ENCODE measurements at places on chromosomes 4 and X.

DNA sequence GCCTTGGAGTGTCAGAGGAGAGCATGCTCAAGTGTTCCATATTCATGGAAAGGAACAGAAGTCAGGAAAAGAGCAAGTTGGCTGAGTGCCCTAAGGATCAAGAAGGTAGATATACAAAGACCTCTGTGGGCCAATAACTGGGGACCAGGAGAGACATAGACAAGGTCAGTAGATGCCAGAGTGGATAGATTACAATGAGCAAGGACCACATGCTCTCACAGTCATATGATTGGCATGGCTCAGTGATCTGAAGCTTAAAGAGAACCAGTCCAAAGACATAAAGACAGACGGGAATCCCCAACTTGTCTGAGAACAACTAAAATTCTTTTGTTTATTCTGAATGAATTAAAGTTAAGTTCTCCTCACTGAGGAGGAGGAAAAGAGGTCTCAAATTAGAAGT is 289.7 kb downstream of the HS3ST1 start:
- no peak for DNase-seq

- no peak for DNase-seq
Observed at GRCh38 chr4:83388313-83388676, 53.6 kb upstream of the HPSE start.

- no peak for DNase-seq
Observed at GRCh38 chr4:184906480-184907097, 80.8 kb upstream of the ACSL1 start.

DNA sequence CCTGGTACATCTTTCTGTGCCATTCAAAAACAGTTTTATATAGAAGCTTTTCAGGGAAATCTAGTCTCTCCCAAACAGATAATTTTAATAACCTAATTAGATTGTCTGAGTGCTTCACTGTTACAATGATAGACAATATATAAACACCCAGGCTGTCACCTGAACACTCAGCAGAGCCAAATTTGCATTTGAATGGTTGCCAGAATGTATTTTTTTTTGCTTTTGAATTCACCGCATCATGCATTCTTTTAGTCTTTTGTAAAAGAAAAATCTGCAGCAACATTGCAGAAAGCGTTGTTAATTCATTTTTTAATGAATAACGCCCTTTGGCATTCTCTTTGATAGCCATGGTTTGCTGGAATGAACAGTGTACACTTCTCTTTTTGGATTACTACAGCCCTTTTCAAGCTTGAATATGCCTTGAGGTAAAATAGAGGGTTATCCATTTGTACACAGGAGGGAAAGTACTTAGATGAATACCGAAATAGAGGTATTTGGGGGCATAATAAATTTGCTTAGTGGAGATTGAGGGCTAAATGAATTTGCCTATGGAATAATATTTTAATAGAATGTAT is 175.0 kb upstream of the EPHA5 start:
- no peak for DNase-seq

GRCh38 chr4:123299212-123299691 is 97.3 kb upstream of the SPRY1 start:
- no peak for DNase-seq

DNA sequence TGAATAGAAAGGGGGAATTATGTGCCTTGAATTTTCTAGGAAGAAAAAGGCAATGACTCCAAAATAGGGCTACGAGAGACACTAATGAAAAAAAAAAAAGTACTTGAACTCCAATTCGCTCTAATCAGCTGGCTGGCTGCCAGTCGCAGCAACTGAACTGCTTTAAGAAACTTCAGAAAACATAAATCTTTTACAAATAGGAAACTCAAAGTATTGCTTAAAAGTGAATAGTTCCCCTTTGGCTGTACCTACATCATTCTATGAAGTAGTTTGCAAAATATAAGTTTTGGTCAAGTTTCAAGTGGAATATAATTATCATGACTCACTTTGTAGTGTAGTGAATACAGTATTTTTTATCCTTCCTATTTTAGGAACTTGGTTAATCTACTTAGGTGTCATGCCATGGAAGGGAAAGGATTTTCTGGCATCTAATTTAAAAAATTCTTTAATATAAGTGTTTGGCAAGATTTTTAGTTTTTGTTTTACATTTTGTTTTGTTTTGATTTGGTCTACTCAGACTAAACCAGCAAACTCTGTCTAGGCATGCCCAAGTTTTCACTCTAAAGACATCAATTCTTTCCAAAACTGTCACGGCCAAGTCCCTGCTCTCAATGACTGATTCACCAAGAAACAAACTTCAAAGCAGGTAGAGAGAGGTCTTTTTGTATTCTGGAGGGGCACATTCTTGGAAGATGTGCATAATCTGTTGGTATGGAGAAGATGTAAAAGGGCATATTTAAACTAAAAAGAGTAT is 382.4 kb upstream of the GALNT7 start:
- no peak for DNase-seq

DNA sequence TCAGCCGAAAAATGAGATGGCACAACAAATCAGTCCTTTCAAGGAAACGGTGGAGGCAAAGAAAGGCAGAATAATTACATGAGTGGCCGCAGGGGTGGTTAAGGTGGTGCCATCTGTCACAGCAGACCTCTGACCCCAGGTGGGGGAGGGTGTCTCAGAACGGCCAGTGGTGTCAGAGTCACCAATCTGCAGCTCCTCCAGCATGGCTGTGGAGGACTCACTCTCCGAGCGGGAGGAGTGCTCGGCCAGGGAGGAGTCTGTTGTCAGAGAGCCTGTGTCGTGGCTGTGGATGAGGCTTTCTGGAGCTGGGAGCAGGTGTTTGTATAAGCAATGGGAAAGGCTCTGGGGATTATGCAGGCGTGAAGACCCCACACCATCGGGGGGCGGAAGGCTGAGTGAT is 130.3 kb upstream of the PDLIM3 start:
- DNase-seq: no peak

DNA sequence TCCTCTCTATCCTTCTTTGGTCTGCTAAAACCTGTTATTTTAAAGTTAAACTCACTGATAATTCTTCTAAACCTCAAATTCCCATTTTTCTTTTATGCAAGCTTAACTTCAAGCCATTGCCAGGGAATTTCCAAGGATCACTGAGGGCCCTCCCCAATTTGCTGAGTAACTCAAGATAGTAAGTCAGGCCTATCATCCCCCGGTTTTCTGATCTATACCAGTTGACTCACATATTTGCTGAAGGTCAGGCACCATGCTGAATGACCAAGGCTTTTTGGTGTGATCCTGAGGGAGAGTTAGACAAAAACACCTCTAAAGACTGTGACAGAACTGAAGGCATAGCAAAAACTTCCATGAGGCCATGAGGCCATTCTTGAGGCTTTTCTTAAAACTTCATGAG is 1301.9 kb downstream of the PCDH7 start:
- DNase-seq: no peak
